GM04503 (cell line): ENCODE measurements at places on chromosomes 1 and 21.

DNA sequence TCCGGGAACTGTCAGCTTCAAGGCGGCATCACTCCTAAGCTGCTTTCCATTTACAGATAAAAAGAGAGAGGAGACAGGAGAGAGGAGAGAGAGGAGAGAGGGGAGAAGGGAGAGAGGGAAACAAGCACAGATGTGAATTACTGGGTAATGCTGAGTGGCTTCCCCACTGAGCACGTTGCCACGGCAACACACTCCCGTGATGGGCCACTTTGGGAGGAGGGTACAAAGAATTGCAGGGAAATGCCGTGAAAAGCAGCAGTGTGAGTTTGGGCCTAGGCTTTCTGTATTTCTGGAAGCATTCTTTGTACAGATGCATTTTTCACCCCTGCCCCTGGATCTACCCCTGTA is 128.0 kb upstream of the IRF2BP2 start:
- no peak for DNase-seq

DNA sequence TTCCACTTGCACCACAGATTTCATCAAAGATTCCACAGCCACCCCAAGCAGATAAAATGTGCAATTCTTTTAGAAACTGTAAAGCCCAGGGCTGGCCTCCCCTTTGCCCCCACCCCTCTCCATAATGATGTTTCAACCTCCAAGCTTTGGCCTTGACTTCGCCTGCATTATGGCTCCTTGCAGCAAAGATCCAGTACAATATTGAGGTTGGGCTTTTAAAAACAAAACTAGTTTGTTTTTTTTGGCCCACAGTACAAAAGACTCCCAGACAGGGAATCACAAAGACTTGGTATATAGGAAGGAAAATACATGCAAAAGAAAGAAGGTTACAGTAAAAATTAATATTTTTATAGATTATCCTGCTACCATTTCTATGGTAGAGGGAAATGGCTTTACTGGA is 356.5 kb upstream of the PTBP2 start:
- no peak for DNase-seq

DNA sequence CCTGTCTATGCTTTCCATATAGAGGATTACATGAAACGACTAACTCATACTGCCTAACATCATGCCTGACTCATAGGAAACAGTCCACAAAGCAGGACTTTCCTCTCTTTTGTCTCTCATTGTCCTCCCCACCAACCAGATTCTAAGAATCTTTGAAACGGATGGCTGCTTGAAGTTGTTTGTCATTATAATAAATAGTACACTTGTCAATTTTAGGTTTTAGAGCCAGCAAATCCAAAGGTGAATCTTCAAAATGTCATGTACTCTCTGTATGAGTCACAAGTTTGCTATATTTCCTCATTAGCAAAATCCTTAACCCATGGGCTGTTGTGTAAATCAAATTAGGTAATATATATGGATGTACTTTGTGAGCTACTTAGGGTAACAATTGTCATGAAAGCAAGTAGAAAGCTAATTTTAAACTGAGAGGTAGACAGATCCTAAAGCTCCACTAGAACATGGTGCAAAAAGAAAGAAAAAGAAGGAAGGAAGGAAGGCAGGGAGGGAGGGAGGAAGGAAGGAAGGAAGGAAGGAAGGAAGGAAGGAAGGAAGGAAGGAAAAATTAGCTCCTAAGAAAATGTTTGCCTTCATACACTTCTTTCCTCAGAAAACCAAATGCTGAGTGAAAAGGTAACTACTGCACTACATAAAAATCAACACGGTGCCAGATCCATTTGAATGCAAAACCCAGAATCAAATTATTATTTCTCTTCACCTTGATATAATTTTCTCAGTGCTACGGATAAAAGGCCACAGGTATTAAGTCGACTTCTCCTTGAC is 129.5 kb upstream of the PRMT6 start:
- DNase-seq = no peak

GRCh38 chr21:34846601-34847112 is 177.9 kb downstream of the CLIC6 start:
- no peak for DNase-seq

GRCh38 chr1:200029035-200029821 is 1.7 kb downstream of the NR5A2 start:
- DNase-seq = no peak

GRCh38 chr1:29686012-29686930 is 449.9 kb downstream of the PTPRU start:
- DNase-seq = no peak

- no peak for DNase-seq
Observed at GRCh38 chr1:210330279-210330866, 1.7 kb downstream of the HHAT start.

- DNase-seq = no peak
Observed at GRCh38 chr1:93542398-93542797, 94.5 kb downstream of the FNBP1L start.

- DNase-seq = no peak
Observed at GRCh38 chr1:55456971-55457370, 241.8 kb upstream of the USP24 start.

DNA sequence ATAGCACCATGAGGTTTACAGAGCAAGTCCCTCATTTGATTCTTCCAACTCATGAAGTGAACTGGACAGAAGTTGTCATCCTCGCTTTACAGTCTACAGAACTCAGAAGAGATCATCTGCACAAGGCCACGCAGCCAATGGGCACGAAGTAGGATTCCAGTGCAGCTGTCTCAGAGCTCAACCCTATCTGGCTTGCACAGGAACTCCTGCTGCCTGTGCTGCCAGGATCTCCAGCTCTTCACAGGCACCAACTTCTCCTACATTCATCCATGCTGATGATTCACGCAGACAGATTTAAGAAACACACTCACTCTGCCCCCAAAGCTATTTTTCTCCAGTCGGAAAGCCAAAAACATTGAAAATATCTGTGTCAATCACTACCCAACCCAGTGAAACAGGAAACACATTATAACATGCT is 157.0 kb downstream of the RERE start:
- DNase-seq = peak; percentile 86
